Ammon's horn (tissue), 1 donor: ENCODE measurements at places on chromosomes 6 and 20.

- DNase-seq = no peak
These were observed 174.8 kb downstream of the CDH26 start for GRCh38 chr20:60132827-60133670.

GRCh38 chr6:81849248-81849647 is 96.8 kb upstream of the TENT5A start:
- DNase-seq = no peak

- no peak for DNase-seq
These were observed 66.4 kb downstream of the AFDN start for GRCh38 chr6:167892835-167893815.

DNA sequence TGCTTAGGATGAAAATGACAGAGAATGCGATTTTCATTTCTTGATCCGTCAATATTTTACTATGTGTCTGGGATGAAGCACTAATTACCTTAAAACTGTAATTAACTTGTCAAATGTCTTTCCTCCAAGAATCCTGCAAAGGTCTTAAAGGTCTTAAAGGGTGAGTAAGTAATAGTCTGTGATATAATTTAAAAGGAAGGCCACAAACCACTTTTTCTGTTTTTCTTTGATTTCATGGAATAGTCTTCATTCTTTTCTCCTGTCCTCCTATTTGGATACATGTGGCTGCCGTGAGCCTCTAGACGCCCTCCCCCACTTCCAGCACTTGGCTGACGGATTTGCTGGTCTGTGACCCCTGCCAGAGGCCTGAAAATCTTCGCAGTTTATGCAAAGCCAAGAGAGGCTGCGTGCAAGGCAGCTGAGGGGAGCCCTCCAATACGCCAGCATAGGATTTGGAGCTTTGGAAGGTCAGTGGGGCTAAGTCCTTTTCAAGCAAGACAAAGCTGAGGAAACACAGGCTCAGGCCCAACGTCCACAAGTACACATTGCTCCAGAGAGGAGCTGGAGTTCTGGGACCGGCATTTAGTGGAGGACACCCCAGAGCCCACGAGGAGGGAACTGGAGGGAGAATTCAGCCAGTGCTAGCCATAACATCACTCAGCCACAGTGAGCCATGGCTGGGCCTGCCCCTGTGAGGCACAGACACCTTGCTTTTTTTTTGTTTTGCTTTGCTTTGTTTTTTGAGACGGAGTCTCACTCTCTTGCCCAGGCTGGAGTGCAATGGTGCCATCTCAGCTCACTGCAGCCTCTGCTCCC is 382.6 kb downstream of the SMOC2 start:
- no peak for DNase-seq

DNA sequence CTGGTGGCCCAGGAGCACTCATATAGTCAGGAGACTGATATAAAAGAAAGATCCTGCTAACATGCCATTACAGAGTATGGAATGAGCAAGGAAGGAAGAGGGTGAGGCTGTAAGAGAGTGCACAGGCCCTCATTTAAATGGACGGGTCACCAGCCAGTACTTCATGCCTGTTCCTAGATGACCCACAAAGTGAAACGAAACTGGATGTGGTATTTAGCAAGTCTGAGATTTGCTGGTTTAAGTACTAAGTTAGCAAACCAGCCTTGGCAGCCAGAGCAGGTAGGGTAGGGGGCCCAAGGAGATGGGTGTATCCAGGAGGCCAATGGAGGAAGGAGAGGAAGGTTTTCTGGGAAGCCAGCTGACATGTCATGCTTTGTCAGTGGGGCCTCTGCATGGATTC is 15.9 kb downstream of the NT5E start:
- DNase-seq = no peak
